ENCODE measurements at places on chromosomes 4 and X.
A peak's percentile ranks its signal among the peaks of the same experiment; 100 is the strongest.

DNA sequence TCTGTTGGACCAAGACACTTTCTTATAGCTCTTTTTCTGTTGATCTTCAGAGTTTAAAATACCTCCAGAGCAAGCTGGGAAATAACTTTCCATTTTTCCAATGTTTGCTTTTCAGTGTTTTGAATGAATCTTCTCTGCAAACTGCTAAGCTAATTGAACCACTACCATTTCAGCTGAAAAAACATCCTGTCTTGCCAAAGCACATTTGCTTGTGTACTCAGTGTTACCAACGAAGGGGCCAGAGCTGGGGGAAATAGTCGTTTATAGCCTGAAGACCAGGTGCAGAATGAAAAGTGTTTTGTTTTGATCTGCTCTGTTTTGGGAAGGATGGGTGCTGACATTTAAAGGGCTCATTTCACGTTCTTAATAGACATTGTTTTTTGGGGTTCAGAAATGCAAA, 88.4 kb upstream of the CLNK start:
- no peak for DNase-seq

GRCh38 chr4:26822546-26822945, 38.1 kb upstream of the STIM2 start:
- DNase-seq, result no peak

GRCh38 chr4:185112104-185112503, 31.0 kb upstream of the SLC25A4 start:
- no peak for DNase-seq

DNA sequence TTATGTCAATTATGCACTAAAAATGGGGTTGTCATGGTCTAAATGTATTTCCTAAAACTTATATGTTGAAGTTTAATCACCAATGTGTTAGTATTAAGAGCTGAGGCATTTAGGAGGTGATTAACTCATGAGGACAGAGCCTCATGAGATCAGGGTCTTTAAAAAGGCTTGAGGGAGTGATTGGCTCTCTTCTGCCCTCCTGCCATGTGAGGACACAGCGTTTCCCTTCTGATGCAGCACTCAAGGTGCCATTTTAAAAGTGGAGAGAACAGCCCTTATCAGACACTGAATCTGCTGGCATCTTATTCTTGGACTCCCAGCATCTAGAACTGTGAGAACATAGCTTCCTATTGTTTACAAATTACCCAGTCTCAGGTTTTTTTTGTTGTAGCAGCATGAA, 581.7 kb downstream of the KCNIP4 start:
- no peak for DNase-seq

GRCh38 chr4:26197018-26197779, 123.6 kb upstream of the RBPJ start:
- peak; percentile 46 for DNase-seq

DNA sequence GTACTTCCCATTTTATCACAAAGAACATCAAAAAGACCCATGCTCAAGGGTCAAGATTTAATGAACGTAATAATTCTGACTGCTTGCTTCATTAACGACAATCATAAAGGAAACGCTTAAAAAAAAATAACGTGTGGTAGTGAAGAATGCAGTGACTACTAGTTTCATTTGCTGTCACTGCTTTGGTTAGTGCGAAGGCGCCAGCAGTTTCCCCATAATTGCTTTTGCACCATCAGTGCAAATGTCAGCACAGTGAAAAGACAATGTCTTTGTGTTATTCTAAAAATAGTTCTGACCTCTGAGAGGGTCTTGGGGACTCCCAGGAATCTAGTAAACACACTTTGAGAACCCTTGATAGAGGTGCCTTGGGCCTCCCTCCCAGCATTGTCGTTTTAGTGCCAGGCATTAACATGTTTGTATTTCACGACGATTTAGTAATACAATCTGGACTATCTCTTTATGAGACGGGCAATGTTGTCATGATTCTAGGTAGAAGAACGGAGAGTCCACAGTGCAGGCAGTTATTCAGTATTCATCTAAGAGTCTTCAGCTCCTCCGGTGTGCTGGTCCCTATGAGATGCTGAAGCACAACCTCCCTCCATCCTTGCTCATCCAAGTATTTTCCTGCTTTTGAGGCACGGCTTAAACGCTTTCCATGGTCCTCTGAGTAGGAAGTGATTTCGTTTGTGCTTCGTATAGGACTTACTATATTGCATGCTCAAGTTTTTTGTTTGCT, 71.0 kb downstream of the AFF1 start:
- no peak for DNase-seq

GRCh38 chr4:110617646-110618580, 5.0 kb downstream of the PITX2 start:
- DNase-seq, result no peak

- no peak for DNase-seq
These were observed 103.7 kb downstream of the POU4F2 start for GRCh38 chr4:146742416-146742815.

- peak; percentile 1 for DNase-seq
These were observed 118.2 kb downstream of the NAF1 start for GRCh38 chr4:163048447-163048846.

DNA sequence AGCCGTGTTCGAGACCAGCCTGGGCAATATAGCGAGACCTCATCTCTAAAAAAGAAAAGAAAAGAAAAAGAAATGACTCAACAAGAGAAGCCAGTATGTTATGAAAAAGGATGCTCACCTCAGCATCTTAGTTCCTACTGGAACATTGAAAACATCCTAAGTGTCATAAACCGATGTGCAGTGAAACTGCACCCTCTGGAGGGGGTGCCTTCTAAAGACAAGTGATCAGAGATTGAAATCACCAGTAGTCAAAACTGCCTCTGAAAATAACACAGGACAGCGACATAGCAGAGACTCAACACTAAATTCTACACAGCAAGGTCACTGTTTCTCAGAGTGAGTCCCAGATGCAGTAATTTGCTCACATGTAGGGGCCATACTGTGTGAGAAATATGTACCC, 28.0 kb upstream of the ATP6AP2 start:
- DNase-seq, result no peak

- no peak for DNase-seq
These were observed 202.1 kb downstream of the CENPC start for GRCh38 chr4:67343199-67343598.

GRCh38 chr4:87624698-87625097, 16.4 kb downstream of the DSPP start:
- DNase-seq, result no peak

- DNase-seq, result no peak
These were observed 91.0 kb upstream of the TRIM2 start for GRCh38 chr4:153113061-153113837.

- no peak for DNase-seq
These were observed 19.7 kb downstream of the CXCL3 start for GRCh38 chr4:74018771-74019170.

- no peak for DNase-seq
These were observed 64.5 kb upstream of the PDE5A start for GRCh38 chr4:119693126-119693525.

DNA sequence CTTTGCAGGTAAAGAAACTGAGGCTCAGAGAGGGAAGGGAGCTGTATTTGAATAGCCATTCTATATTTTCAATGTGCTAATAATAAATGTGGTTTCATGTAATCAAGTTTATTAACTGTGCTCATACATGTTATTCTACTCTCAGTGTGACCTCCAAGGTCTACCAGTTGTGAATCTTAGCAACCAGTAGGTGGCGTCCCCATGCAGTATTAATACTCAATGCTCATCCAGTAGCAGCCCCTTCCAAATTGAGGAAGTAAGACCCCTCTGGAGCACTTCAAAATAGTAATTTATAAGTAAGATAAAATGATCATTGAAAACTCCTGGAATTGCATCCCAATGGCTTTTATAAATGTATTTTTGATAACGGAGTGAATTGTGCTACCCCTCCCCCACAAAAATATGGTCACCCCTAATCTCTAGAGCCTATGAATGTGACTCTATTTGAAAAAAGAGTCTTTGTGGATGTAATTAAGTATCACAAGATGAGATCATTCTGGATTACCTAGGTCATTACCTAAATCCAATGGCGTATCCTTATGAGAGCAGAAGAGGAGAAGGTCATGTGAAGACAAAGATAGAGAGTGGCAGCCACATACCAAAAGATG, 20.4 kb upstream of the SEPSECS start:
- no peak for DNase-seq

DNA sequence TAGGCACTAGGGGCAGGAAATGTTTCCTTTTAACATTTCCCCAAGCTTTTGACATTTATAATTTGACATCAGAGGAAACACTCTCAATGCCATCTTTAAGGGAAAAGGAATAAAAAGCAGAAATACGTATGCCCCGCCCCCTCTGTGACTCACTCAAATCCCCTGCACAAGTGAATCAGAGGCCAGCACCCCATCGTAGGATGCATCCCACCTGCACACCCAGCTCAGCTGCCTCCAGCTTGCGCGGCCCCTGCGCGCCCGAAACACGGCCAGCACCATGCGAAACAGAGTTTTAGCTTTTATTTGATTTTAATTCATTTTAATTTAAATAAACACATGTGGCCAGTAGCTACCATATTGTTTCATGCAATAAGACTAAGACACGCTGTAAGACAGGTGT, 29.5 kb downstream of the ABLIM2 start:
- DNase-seq, result no peak

GRCh38 chr4:15717086-15717485, 14.2 kb downstream of the BST1 start:
- no peak for DNase-seq

- no peak for DNase-seq
These were observed 86.3 kb downstream of the SMARCA5 start for GRCh38 chr4:143599827-143600226.

DNA sequence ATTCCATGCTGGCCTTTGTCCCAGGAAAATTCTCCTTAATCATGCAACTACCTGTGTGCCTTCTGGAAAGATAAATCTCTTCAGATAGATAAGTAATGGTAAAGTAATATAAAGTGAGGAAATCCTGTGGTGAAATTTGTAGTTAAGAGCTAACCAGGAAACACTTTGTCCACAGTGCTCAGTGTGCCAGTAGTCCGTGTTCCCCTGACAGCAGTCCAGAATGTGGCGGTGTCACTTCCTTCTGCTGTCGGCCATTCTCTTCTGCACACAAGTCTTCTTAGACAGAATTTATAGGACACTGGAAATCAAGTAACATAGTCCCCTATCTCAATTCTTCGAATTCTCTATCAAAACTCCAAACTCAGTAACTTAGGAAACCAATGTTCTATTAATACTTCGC, 5.7 kb upstream of the CXXC4 start:
- no peak for DNase-seq

- no peak for DNase-seq
These were observed 87.2 kb downstream of the MMRN1 start for GRCh38 chr4:89981789-89982334.

DNA sequence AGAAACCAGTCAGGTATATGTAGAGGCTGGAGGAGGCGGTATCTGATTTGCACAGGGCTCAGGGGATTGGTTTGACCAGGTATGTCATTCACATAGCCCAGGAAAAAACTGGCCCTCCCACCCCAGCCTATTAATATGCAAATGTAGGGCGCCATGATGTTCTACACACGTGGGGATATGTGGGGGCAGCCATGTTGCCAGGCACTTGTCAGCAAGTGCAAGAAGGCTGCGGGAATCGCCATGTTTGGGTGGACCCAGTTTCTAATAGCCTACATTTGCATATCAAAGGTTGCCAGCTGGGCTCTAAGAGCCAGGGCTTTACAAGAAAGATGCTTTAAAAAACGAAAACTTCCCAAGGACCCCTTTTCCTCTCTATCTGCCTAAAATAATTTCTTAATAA, 335.1 kb downstream of the SMARCA1 start:
- no peak for DNase-seq

Measured in GM12892 (cell line).